ENCODE measurements at places on chromosomes 2 and 18.

GRCh38 chr2:215845839-215846586 lies 167.3 kb downstream of the MREG start:
- DNase-seq = no peak

GRCh38 chr2:40432921-40433483 lies 18.9 kb downstream of the SLC8A1 start:
- no peak for DNase-seq

DNA sequence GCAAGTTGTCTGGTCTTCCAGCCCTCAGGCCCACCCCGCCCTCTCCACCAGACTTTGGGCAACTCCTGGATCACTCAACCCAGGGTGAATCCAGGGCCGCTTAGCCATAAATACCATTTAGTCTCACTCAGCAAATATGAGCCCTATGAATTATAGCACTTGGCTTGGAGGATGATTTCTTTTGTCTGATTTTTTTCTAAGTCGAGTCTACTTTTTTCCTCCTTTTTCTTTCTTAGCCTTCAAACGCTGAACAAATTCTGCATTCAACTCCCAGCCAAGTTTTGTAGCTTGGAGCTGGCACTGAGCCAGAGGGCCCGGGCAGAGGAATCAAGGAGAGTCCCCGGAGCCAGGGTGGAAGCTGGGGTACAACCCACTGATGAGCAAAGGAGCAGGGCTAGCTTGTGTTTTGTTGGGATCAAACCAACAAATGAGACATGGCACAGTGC lies 48.7 kb downstream of the SERTAD2 start:
- no peak for DNase-seq

DNA sequence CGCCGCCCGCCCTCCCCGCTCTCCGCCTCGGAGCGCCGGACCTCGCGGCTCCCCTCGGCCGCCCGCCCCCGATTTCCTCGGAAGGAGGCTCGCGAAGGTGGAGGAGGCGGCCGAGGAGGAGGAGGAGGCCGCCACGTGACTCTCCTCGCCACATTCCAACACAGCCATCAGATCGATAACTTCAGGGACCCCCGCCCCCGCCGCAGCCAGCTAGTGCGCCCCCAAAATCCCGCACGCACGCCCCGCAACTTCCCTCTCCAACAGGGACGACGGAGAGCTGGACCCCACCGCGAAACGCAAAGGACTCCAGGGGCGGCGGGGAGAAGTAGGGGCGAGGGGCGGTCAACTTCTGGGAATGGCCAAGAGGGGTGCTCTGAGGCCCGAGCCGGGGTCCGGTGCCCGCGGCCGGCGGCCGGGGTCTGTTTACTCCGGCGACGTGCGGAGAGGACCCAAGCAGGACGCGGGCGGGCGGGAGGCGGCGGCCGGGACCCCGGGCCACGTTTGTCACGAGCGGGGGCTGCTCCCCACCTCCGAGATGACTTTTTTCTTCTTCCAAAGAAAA lies 2.0 kb downstream of the ZNF521 start:
- DNase-seq = peak; percentile 4

DNA sequence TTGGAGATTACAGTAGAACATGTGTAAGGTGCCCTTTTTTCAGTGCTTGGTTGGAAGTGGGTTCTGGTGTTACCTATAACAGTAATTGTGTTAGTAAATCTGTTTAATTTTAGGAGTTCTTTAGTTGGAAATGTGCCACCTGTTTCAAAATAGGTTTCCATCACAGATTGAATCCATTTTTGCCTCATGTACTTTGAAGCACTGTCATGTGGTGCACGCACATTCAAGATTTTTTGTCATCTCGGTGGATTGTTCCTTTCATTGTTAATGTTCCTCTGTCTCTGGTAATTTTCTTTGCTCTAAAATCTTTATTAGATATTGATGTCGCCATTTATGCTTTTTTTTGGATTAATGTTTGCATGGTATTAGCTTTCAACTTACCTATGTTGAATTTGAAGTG lies 1.3 kb downstream of the ATP9B start:
- DNase-seq = no peak

DNA sequence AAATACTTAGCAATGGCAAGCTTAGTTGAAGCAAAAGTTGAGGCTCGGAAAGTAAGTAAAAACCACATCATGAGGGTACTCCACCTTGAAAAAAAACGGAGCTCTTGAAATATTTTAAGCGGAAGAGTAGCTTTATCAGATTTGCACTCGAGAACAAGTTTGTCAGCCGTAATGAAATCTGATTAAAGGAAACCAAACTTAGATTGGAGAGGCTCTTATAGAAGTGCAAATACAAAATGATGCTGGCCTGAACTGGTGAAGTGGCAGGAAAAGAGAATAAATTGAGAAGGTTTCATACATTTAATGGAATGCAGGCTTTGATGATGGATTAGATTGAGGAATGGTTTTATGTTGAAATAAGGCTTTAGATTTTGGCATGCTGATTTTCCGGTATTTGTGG lies 484.2 kb downstream of the PID1 start:
- DNase-seq = no peak

GRCh38 chr18:32677578-32677977 lies 95.2 kb downstream of the KLHL14 start:
- DNase-seq = no peak

GRCh38 chr2:238697193-238698071 lies 150.5 kb upstream of the TWIST2 start:
- no peak for DNase-seq

DNA sequence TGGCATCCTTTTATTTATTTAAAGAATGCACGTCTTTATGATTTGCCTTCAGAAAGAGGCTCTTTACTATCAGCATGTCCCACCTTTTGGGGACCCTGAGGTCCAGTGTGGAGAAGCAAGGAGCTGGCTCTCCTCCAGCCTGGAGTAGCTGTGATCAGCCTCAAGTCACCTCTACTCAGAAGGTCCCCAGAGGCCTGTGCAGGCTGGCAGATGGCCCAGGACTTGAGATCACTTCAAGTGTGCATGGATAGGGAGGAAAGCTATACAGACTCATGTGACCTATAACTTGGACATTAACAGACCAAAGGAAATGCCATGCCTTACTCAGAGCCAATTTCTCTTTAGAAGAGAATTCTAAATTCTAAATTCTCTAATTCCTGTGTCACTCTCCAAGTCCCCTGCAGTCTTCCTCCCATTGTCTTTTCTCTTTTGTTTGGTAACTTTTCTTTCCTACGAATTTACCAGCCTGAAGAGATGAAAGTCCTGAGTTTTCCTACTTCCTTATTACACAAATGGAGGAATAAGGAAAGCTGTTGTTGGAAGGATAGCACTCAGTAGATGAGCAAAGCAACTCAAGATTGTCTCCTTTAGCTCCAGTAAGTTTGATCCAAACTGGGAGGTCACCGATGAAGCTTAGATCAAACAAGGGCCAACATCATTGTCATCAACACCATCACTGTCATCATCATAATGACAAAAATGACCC lies 163.9 kb downstream of the GFPT1 start:
- no peak for DNase-seq

DNA sequence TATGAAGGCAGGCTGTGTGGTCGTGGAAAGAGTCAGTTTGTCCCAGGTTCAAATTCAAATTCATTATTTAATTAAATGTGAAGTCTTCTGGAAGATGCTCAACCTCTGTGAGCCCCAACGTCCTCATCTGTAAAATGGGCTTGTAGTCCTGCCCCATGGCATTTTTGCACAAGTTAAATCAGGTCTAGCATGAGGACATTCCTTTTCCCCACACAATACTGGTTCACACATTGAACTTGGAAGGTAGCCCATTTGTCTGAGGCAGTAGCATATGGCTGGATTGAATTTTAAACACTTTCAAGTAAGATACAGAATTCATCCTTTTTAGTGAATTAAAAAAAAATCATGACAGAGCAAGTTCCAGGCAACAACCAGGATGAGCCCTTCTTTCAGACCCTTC lies 665.4 kb upstream of the HS6ST1 start:
- no peak for DNase-seq

- no peak for DNase-seq
These were observed 126.8 kb downstream of the ZAP70 start for GRCh38 chr2:97840198-97840597.

DNA sequence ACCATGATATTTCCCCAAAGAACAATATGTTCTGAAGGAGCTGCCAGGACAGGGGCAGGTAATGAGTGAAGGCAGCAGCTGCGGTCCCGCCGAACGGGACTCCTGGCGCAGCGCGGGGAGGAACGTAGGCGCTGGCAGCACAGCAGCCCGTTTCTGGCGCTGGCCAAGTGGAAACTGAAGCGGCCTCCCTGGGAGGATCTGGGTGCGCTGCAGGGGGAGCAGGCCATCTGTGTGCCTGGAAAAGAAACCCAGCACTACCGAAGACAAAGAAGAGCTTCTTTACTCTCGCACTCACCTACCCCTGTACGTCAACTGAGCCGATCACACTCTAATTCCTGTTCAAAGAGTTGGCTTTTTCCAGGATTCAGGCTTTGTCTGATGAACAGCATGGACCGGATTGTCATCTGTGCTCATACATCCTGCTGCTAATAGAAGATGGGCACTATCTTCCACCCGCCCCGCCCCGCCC lies 11.8 kb downstream of the G6PC2 start:
- DNase-seq = peak; percentile 11

DNA sequence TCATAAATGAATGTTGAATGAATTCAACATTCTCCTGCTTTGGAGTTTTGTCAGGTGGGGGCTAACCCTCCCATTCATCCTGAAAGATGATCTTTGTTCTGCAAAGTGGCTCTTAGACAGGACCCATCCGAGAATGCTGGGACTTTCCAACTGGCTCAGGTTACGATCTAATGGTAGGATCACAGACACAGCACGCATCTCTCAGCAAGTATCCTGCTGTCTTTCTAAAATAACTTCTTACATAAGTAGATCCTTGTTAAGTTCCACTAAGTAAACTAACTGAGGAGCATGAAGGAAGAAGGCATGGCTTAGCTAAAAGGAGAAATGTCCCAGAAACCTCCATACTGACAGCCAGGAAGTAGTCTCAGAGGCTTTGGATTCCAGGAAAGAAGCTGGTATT lies 23.7 kb downstream of the CYP27A1 start:
- DNase-seq = no peak

DNA sequence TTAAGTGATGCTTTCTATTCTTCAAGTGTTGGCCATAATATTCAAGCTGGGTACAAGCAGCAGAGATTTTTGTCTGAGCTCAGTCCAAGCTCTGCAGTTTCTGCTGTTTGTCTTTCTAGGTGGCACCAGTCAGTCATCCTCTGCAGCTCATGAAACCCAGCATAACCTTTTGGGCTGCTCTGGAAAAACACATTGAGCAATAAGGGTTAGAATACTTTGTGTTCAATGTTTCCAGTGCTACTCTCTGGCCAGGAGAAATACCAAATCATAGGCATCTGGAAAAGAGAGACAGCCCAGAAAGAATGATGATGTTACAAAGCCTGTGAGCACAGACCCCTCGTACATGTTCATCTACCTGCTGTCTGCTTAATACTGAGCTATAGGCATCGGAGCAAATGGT lies 19.5 kb upstream of the WIPF1 start:
- DNase-seq = no peak

- DNase-seq = no peak
These were observed 319.8 kb downstream of the RND3 start for GRCh38 chr2:150167711-150168110.

DNA sequence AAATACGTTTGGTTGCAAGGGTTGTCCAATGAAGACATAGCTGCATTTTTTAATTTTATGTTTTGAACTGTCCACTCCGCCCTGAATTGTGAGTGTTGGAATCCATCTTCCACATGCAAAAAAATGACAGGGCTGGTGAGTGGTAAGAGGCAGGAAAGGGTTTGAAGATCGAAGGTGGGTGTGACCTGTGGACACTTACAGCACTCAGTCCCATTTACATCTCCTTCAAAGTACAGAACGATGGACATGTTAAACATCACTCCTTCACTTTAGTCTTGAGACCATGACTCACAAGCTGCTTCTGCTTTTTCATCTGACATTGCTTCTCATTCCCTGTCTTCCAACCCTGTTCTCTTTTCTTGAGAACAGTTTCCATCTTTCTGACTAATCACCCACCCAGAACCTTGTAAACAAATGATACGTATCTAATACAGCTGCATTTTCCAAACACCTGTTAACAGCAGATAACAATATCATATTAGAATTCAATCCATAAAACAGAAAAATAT lies 179.3 kb downstream of the ZNF516 start:
- no peak for DNase-seq

DNA sequence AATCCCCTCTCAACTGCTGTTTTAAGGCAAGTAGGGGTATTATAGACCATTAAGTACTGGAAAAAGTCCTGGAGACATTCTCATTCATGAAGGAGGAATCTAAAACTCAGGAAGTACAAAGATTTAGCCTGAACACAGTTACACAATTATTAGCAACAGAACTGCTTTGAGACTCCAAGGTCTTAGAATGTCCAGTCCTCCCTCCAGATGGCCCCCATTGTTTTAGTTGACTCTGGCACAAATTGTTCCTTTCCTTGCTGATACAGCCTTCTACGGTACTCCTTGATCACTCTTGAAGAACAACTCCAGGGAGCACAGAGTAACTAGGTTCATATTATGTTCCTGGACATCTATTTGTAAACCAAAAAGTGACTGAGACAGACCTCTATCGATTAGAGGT lies 210.1 kb upstream of the RND3 start:
- no peak for DNase-seq

- peak; percentile 10 for DNase-seq
These were observed 70.8 kb downstream of the OXER1 start for GRCh38 chr2:42693013-42693615.

DNA sequence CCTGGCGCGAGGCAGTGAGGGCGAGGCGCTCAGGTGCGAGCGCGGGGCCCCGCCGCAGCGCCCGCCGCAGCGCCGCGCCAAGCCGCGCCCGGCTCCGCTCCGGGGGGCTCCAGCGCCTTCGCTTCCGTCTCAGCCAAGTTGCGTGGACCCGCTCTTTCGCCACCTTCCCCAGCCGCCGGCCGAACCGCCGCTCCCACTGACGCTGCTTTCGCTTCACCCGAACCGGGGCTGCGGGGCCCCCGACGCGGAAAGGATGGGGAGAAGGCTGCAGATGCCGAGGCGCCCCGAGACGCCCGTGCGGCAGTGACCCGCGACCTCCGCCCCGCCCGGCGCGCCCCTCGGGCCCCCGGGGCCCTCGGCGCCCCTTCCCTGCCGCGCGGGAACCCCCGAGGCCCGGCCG lies 328 bp upstream of the INHBB start:
- peak; percentile 16 for DNase-seq

DNA sequence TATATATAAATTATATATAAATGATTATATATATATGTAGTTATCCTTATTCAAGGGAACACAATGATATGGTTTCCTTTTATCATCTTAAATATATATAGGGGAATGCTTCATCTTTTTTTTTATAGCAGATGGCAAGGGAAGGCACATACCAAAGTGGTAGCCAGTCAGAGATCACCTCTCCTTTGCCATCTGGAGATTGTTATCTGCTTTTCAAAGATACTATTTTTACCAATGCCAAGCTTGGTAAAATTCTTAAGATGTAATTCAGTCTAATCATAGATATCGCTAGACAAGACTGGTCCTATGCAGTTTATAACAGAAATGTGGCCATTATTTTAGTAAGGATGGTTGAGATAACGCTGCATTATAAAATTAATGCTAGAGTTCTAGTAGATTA lies 64.7 kb upstream of the DSEL start:
- no peak for DNase-seq

GRCh38 chr2:71619230-71619741 lies 165.9 kb downstream of the DYSF start:
- DNase-seq = peak; percentile 1

All from activated CD4-positive, alpha-beta T cell treated with anti-CD3 and anti-CD28 coated beads for 36 hours (primary cell).